ENCODE measurements at places on chromosomes 12 and 14. TPM values are rescaled to one million over a fixed set of nuclear protein-coding genes. Genes with fewer than 3 reads are reported as not detected.

The SDR9C7 gene
- total RNA-seq: not detected

The CCDC175 gene
- not detected for total RNA-seq

The VWF gene
- total RNA-seq: 1,726 TPM

The PCED1B gene
- 0.32 TPM for total RNA-seq

The EML1 gene
- 36.6 TPM for total RNA-seq

The OR6S1 gene
- total RNA-seq: not detected

The FITM1 gene
- total RNA-seq: not detected

The ACSM4 gene
- not detected for total RNA-seq

The EXD2 gene
- 24.7 TPM for total RNA-seq

The GUCY2C gene
- not detected for total RNA-seq

The GPR84 gene
- 0.16 TPM for total RNA-seq

The CLEC2D gene
- total RNA-seq: 3.7 TPM

The HOXC5 gene
- total RNA-seq: not detected

The FOXN3 gene
- 11.0 TPM for total RNA-seq

The ZDHHC22 gene
- under 0.01 TPM for total RNA-seq

The SLC48A1 gene
- 14.9 TPM for total RNA-seq

The PELI2 gene
- total RNA-seq: 12.1 TPM

The KCNMB4 gene
- total RNA-seq: 0.57 TPM

The TUBA1C gene
- total RNA-seq: 160 TPM

The CTSG gene
- total RNA-seq: not detected

The APOLD1 gene
- 22.0 TPM for total RNA-seq

The NTF3 gene
- total RNA-seq: 1.4 TPM

The DBX2 gene
- not detected for total RNA-seq

The GZMB gene
- not detected for total RNA-seq

The PLEKHD1 gene
- 0.06 TPM for total RNA-seq

The TMEM63C gene
- 0.65 TPM for total RNA-seq

The CBLN3 gene
- total RNA-seq: 3.0 TPM

The ARHGAP9 gene
- under 0.01 TPM for total RNA-seq

The GPD1 gene
- not detected for total RNA-seq

The GYS2 gene
- total RNA-seq: not detected

The MTERF2 gene
- total RNA-seq: 3.6 TPM

The GPR137C gene
- total RNA-seq: 0.65 TPM

The TRPV4 gene
- total RNA-seq: 1.9 TPM

The SLC8A3 gene
- total RNA-seq: 1.3 TPM

The OR10AD1 gene
- total RNA-seq: not detected

The NAV3 gene
- 6.3 TPM for total RNA-seq

The COX8C gene
- total RNA-seq: not detected

The ATG2B gene
- 12.8 TPM for total RNA-seq

The TAS2R19 gene
- 2.1 TPM for total RNA-seq

The CD163L1 gene
- total RNA-seq: 15.8 TPM

The DCAF11 gene
- 60.2 TPM for total RNA-seq

The TAS2R50 gene
- 1.1 TPM for total RNA-seq

The GPR132 gene
- total RNA-seq: under 0.01 TPM

The P2RX2 gene
- total RNA-seq: not detected

The ALDH1L2 gene
- 0.65 TPM for total RNA-seq

The KRT77 gene
- total RNA-seq: not detected

The AQP2 gene
- total RNA-seq: not detected

The EFS gene
- total RNA-seq: not detected

The ADAMTS20 gene
- not detected for total RNA-seq

The GNB3 gene
- total RNA-seq: 0.44 TPM

The TSPAN8 gene
- not detected for total RNA-seq

The CCDC177 gene
- not detected for total RNA-seq

The DHH gene
- total RNA-seq: 0.65 TPM

The TGM1 gene
- 0.32 TPM for total RNA-seq

The PNMA1 gene
- 16.2 TPM for total RNA-seq

The FAR2 gene
- 65.9 TPM for total RNA-seq

Data from bladder microvascular endothelial cell (primary cell).